ENCODE measurements at places on chromosomes 16 and 17.

DNA sequence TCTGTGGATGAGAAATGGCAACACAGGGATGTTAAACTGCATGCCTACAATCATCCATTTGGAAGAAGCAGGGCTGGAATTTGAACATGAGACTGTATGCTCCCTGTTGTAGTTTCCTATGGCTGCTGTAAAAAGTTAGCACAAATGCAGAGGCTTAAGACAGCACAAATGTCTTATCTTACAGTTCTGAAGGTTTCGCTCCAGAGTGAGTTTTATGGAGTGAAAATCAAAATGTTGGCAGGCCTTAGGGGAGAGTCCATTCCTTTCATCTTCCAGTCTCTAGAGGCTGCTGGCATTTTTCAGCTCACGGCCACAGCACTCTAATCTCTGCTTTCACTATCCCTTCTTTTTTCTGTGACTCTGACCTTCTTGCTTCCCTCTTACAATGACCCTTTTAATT, 660.1 kb downstream of the WWOX start:
- no peak for DNase-seq

GRCh38 chr17:74524653-74525464, 6.4 kb downstream of the CD300LB start:
- no peak for DNase-seq

GRCh38 chr17:55215711-55216110, 49.0 kb upstream of the HLF start:
- DNase-seq, result no peak

DNA sequence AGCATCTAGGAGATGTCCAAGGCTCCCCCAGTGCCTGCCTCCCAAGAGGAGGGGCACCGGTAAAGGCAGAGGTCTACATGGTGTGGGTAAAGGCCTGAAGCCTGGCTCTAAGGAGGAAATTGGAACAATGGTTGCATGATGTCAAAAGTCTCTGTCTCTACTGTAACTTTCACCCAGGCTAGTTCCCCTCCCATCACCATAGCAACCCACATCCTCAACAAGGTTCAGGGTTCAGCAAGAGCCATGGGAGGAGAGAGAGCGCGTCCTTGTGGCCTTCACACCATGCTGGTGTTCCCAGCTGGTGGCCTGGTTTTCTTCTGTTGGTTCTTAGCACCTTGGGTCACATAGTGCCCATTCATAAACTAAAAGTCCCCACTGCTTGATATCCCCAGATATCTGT, 196.7 kb upstream of the CDH5 start:
- DNase-seq, result no peak

DNA sequence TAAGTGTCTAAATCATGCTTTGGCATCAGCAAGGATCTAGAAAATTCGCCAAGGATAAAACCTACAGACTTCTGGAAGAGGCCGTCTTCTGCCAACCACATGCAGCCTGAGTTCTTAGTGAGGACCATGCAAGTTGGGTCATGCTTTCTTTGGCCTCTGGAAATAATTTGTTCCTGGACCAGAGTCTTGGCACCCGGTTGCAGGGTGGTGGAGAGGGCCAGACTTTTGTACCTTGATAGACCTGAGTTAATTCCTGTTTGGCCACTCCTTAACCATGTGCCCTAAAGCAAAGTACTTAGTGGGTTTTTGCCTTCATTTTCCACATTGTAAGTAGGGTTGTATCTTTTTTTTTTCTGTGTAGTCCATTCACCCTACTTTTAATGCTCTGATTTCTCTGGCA, 283.4 kb upstream of the IRX5 start:
- no peak for DNase-seq

- no peak for DNase-seq
These were observed 10.8 kb downstream of the ATP2C2 start for GRCh38 chr16:84379008-84379708.

DNA sequence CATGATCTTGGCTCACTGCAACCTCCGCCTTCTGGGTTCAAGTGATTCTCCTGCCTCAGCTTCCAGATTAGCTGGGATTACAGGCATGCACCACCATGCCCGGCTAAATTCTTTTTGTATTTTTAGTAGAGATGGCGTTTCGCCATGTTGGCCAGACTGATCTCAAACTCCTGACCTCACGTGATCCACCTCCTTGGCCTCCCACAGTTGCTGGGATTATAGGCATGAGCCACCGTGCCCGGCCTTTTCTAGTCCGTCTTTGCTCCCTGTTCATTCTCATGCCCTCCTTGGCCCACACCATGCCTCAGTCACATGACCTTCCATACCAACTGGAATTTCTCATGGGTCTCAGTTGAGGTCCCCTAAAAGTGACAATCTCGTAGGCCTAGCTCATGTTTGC, 86.9 kb downstream of the SNX29 start:
- no peak for DNase-seq

GRCh38 chr17:1082579-1082978, 85.7 kb downstream of the TIMM22 start:
- no peak for DNase-seq

GRCh38 chr17:4449736-4450135, 16.0 kb downstream of the SPNS3 start:
- no peak for DNase-seq

DNA sequence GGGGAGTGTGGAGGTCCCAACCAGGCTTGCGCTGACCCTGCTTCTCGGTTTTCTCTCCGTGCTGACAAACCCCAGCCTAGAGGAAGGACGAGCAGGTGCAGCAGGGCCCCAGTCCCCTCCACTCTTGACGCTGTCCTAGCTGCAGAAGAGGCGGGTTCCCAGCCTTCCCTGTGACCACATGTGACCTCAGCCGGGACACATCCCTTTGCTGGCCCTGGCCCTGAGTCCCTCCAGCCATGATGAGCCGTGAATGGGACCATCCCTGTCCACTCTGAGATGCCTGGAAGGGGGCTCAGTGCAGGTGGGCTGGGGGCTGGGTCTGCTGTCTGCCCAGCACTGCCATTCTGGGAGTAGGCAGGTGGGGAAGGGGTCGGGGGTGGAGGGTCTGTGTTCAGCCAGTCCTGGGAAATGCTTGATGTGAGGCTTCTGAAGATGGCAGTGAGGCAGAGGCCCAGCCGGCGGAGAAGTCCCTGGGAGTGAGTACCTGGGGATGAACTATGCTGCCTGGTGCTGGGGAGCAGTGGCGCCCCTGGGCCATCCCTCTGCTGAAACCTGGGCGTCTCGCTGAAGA, 1.9 kb upstream of the TUBB3 start:
- DNase-seq, result no peak

- DNase-seq, result no peak
These were observed 50.6 kb downstream of the SPECC1 start for GRCh38 chr17:20059728-20060188.

DNA sequence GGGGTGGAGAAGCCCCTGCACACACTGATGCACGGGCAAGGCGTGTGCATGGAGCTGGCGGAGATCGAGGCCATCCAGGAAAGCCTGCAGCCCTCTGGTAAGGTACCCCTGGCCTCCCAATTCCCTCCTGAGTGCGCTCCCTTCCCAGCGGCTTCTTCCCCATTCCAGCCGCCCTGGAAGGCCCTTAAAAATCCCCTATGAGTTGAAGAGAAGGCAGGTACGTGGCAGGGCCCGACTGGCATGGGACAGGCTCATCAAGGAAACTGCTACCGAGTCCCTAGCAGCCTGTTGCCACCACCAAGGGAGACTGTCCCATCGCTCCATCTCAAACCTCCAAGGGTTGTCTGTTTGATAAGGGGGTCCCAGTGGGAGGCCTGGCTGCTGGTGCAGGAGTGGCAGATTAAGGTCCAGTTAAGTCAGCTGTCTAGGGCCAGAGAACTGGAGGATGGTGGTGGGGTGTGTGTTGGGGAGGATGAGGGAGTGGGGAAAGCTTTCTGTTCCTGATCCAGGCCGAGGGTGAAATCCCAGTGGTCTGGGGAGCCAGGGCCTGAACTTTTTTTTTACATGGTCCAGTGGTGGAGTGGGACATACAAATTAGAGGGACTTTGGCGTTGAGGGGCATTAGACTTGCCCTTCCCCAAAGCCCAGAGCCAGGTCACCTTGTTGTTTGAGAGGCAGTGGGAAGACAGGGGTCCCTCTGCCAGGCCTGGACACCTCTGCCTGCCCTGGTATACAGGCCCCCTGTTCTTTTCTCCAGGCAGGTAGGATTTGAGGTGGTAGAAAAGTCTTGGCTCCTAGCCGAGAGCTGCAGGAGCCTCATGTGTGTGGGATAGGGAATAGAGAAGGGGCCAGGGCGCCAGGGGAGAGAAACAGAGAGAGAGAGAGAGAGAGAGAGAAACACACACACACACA, 994 bp downstream of the IGFBP4 start:
- DNase-seq, result no peak

GRCh38 chr17:30224419-30224960, 11.0 kb downstream of the SLC6A4 start:
- DNase-seq, result no peak

DNA sequence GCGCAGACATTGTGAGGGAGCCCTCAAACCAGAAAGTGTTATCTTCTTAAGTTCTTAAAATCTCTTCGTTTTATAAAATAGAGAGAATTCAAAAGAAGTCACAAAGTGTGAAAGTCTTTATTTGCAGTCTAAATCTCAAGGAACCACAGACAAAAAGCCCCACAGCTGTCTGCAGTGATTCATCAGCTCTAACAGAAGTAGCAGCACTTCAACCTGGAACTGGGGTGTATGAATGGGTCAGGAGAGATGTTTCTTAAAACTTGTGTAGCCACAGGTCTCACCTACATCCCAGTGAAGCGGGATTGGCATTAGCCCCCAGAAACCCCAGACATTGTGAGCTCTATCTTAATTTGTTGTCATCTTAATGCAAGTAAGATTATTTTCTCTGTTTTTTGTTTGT, 61.1 kb downstream of the CDYL2 start:
- DNase-seq, result no peak

GRCh38 chr16:79013930-79014660, 586.4 kb downstream of the MAF start:
- no peak for DNase-seq

DNA sequence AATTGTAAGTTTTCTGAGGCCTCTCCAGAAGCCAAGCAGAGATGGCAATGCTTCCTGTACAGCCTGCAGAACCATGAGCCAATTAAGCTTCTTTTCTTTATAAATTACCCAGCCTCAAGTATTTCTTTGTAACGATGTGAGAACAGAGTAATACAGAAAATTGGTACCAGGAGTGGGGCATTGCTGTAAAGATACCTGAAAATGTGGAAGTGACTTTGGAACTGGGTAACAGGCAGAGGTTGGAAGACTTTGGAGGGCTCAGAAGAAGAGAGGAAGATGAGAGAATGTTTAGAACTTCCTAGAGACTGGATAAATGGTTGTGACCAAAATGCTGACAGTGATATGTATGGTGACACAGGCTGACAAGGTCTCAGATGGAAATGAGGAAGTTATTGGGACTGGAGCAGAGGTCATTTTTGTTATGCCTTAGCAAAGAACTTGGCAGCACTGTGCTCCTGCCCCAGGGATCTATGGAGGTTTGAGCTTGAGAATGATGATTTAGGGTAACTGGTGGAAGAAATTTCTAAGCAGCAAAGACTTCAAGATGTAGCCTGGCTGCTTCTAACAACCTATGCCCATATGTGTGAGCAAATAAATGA, 23.1 kb downstream of the PRDM7 start:
- DNase-seq, result no peak

- DNase-seq, result no peak
These were observed 433.8 kb downstream of the SLC39A11 start for GRCh38 chr17:72658675-72659074.

DNA sequence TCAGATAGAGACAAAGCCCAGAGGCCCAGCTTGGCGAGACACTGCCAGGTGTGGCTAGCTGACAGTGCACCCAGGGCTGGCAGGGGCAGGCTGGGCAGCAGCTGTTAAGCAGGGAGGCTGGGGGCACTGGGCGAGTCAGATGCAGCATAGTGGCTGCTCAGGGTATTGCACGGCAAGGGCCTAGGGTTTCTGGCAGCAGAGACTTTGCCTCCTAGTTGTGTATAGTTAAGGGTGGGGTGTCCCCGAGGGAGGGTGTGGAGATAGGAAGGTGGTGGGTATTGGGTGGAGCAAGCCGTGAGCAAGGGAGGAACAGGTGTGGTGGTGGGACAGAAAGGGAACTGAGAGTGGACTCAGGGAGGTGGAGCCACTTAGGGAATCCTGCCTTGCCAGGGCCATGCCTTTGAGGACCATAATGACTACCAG, 66.0 kb downstream of the SMPD3 start:
- DNase-seq, result peak; percentile 59

- DNase-seq, result no peak
These were observed 20.8 kb upstream of the ATP5MC1 start for GRCh38 chr17:48871551-48872351.

- DNase-seq, result peak; percentile 53
These were observed at the start of gene TRIM47 for GRCh38 chr17:75878174-75878998. Gene TRIM47, minus strand, starts transcription at chr17:75878581. Its CDS starts 33 bp downstream, at chr17:75878548.

DNA sequence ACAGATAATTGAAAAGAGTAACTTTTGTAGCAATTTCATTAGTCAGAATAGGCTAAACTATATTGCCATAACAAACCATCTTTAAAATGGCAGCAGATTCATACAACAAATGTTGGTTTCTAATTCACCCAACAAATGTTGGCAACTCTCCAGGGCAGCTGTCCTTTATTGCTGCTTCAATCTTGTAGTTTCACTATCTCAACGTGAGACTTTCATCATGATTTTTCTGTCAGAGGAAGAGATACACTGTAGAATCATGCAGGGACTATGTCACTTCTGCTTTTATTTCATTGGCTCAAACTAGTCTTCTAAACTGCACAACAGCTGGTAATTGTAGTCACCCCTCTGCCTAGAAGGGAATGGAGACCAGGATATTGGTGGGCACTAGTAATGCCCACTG, 174.2 kb downstream of the TANC2 start:
- no peak for DNase-seq

DNA sequence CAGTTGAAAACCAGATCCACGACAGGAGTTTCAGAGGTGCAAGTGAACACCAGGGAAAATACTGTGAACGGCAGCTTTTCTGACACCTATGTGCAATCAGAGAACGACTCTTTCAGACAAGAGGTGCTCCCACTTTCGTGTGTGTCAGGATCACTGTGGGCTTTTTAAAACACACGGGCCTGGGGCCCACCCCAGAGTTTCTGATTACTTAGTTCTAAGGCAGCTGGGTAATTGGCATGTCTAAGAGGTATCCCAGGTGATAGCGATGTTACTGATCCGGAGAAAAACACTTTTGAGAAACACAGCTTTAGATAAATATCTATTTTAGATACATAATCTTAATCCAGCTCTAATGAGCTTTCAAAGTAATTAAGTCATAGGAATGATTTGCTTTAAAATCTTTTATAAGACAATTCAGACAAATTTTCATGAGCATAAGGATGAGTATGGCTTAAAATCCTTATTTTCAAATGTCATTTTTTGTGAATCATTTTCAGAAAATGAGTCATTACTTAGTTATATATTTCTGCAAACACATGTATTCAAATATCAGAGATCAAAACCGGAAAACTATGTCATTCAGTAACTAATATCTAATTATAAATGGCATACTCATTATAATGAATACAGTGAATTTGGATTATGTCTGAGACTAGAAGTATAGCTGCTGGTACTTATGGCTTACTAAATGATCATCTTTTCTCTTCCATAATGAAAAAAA, 217.9 kb upstream of the PSMD7 start:
- no peak for DNase-seq
